ENCODE measurements at places on chromosomes 5 and 9. TPM values are rescaled to one million over a fixed set of nuclear protein-coding genes. Genes with fewer than 3 reads are reported as not detected.

DNA sequence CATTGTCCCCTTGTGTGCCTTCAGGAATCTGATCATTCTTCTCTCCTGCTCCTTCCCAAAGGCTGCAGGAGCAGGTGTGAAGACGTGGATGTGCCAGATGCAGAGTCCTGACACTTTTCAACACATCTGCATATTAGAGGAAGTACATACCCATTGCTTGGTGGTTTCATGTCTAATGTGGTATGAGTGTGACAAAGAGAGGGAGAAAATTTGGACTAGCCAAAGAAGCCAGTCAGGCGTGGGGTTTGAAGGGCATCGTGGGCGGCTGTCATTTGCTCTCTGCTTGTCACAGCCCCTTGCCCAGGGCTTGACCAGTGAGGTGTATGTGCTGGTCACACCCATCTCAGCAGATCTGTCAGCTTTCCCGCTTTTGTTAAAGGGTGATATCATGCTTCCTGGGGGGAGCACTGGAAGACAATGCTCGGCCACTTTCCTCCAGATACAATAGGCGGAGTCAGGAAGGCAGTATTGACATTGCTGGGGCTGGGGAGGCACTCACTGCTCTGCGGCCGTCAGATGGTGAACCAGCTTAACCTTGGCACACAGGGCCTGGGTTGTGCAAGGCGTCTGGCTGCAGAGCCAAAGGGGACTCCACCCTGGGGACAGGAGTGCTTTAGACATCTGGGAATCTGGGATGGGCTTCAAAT is 8.6 kb downstream of the TEK start:
- H3K4me3 ChIP-seq: no peak overlapping the region
- no peaks in the 10 kb centered on the region for H3K36me3 ChIP-seq
- H3K27ac ChIP-seq: no peak overlapping the region
- H3K27me3 ChIP-seq: no peaks in the 10 kb centered on the region

DNA sequence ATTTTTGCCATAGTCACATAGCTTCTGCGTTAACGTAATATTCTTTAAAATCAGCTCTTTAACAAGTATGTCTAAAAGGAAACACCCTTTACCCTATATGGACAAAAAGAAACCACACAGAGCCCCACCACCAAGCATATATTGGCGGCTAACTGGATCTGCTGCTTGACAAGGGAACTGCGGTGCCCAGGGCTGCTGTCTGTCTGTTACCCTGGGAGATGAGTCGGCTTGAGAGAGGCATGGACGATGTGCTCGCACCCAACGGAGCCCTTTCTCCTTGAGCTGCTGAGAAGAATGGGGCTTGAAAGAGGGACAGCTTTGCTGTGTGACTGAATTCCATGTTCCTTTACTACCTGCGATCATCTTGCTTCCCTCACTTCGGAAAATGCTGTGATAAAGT is 158.6 kb upstream of the SHB start:
- H3K4me3 ChIP-seq: peak overlapping the region; percentile 53
- H3K27me3 ChIP-seq: no peaks in the 10 kb centered on the region
- H3K36me3 ChIP-seq: no peaks in the 10 kb centered on the region

C9 gene
- total RNA-seq: 0.19 TPM

DNA sequence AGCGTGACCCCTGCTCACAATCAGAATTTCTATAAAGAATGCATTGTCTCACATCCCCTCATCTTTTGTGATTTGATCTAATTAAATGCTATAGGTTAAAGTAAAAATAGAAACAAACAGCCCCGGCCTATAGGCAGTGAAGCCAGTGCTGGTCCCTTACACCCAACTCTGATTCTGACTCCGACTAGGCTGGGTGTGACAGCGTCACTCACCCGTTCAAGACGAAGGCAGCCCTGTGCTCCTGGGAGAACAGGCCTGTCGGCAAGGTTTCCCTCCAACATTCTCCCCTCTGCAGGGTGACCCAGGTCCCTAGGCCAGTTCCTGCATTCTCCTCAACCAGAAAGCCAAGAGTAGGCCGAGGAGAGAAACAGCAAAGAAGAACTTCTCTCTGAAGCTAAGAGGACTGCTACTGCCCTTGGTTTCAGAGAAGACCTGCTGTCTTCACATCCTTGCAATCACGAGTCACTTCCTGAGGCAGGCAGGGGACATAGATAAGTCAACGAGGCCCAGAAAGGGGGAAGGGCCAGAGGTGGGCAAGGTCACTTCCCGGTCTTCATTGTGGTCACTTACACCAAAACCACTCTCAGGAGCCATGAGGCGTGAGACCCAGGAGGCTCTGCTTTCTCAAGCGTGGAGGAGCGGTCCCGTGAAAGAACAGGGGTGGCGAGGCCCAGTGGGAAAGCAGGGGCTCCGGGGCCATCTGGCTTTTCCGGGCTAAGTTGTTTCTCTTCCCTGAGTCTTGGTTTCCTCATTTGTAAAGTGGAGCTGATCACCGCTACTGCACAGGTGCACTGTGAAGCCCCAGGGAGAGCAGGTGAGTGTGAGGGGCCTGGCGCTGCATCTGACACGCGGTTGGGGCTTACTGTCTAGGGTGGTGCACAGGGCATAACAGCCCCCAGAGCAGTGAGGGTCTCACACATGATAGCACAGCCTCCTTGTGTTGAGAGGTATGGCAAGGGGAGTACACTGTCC is 200.8 kb downstream of the CRB2 start:
- H3K4me3 ChIP-seq: no peak overlapping the region
- H3K4me1 ChIP-seq: no peaks in the 10 kb centered on the region
- H3K36me3 ChIP-seq: no peaks in the 10 kb centered on the region

DOCK8 gene
- total RNA-seq: 54.5 TPM

- H3K36me3 ChIP-seq: peaks cover 74% of the 10 kb centered on the region
- H3K27me3 ChIP-seq: no peaks in the 10 kb centered on the region
- H3K27ac ChIP-seq: peak overlapping the region; percentile 97
- H3K4me1 ChIP-seq: peaks cover 95% of the 10 kb centered on the region
Observed at GRCh38 chr5:170278611-170279458, 18.7 kb downstream of the LCP2 start.

ERAP2 gene
- total RNA-seq: 11.3 TPM

ANKS6 gene
- 5.6 TPM for total RNA-seq

CNTNAP3B gene
- total RNA-seq: 3.3 TPM

GRCh38 chr5:37875051-37875787 is 35.4 kb upstream of the GDNF start:
- H3K4me1 ChIP-seq: no peaks in the 10 kb centered on the region
- no peak overlapping the region for H3K27ac ChIP-seq
- H3K27me3 ChIP-seq: no peaks in the 10 kb centered on the region
- DNase-seq: no peak
- H3K4me3 ChIP-seq: no peak overlapping the region

DNA sequence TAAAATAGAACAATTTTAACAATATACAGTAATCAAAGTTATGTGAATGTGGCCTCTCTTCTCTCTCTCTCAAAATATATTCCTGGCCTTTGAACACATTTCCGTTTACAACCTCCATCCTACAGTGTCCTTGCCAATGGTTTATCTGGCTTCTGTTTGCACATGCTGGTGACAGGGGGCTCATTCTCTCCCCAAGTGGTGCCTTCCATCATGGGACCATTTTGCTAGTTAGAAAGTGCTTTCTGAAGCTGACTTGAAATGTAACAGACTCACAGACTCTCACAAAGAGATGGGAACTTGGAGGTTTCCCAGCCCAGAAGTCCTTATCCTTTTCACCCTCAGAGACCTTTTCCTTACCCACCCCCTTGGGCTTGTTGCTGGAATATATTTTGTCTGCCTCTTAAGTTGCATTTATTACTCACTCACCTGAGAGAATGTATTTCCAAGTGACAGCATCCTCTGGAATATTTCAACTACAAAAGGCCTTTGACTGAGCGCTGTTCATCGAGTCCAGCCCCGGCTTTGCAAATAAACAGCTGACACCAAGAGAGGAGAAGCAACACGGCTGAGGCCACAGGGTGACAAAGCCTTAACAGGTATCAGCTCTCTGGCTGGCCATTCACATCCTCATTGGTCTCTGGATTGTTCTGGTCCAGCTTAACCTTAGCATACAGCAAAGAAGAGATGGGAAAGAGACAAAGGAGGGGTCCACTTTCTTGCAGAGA is 17.5 kb upstream of the ALDH1B1 start:
- no peaks in the 10 kb centered on the region for H3K27me3 ChIP-seq
- H3K4me3 ChIP-seq: no peak overlapping the region
- H3K4me1 ChIP-seq: no peaks in the 10 kb centered on the region

SOHLH1 gene
- not detected for total RNA-seq

DNA sequence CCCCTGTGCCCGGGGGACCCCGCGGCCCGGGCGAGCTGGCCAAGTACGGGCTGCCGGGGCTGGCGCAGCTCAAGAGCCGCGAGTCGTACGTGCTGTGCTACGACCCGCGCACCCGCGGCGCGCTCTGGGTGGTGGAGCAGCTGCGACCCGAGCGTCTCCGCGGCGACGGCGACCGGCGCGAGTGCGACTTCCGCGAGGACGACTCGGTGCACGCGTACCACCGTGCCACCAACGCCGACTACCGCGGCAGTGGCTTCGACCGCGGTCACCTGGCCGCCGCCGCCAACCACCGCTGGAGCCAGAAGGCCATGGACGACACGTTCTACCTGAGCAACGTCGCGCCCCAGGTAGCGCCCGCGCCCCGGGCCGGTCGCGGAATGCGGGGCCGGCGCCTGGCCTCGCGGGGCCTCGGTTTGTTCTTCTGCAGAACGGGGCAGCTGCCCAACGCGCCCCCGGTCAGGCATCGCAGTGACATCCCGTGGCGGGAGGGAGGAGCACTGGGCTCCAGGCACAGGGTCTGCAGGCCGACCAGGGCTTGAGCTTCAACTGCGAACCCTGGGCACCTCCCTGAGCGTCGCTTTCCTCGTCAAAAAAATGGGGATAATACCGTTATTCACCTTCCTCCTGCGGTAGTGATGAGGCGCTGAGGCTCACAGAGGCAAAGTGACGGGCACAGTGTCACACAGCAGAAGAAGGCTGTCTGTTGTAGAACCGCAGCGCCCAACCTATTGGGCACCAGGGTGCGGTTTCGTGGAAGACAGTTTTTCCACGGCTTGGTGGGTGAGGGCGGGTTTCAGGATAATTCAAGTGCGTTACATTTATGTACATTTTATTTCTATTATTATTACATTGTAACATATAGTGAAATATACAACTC is 777 bp downstream of the ENDOG start:
- peaks cover 25% of the 10 kb centered on the region for H3K36me3 ChIP-seq
- peaks cover 2% of the 10 kb centered on the region for H3K27me3 ChIP-seq
- H3K4me3 ChIP-seq: peak overlapping the region; percentile 65
- H3K27ac ChIP-seq: no peak overlapping the region
- H3K4me1 ChIP-seq: no peaks in the 10 kb centered on the region
- no peak for DNase-seq

DNA sequence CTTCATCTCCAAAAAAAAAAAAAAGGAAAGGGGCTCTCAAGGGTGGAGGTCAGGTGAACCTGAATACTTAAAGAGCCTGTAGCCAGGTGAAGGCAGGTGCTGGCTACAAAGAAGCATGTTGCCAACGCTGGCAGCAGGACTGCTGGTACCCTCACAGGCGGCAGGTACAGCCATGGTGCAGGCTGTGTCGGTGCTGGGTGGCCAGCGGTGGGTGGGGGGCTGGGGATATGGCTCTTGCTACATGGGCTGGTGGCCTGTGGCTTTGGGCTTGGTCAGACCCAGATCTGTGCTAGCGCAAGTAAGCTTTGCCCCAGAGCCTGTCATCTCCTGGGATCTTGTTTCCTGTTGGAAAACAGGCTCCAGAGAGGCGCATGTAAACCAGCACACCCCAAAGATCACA is 86.3 kb upstream of the PHYKPL start:
- no peak for DNase-seq
- H3K4me3 ChIP-seq: no peak overlapping the region
- no peaks in the 10 kb centered on the region for H3K4me1 ChIP-seq
- H3K36me3 ChIP-seq: no peaks in the 10 kb centered on the region
- no peaks in the 10 kb centered on the region for H3K27me3 ChIP-seq

DNA sequence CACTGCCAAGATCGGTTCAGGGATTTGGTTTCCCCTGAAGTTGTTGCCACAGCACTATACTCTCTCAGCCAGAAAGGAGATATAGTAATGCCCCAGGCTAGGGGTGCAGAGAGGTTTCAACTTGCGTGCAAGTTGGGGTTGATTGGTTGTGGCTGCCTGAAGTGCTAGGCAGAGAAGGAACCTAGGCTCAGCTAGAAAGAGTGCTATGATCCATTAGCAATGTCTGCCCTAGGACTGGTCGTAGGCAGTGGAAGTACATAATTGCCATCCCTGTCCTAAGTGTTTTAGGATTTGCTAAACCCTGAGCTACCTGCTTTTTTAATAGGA is 136.6 kb upstream of the SMIM23 start:
- no peaks in the 10 kb centered on the region for H3K4me1 ChIP-seq
- no peak for DNase-seq
- no peaks in the 10 kb centered on the region for H3K27me3 ChIP-seq

GRCh38 chr5:163604013-163604412 is 98.6 kb downstream of the MAT2B start:
- no peak for DNase-seq
- no peak overlapping the region for H3K4me3 ChIP-seq
- H3K27ac ChIP-seq: no peak overlapping the region
- H3K27me3 ChIP-seq: no peaks in the 10 kb centered on the region
- no peaks in the 10 kb centered on the region for H3K4me1 ChIP-seq

DNA sequence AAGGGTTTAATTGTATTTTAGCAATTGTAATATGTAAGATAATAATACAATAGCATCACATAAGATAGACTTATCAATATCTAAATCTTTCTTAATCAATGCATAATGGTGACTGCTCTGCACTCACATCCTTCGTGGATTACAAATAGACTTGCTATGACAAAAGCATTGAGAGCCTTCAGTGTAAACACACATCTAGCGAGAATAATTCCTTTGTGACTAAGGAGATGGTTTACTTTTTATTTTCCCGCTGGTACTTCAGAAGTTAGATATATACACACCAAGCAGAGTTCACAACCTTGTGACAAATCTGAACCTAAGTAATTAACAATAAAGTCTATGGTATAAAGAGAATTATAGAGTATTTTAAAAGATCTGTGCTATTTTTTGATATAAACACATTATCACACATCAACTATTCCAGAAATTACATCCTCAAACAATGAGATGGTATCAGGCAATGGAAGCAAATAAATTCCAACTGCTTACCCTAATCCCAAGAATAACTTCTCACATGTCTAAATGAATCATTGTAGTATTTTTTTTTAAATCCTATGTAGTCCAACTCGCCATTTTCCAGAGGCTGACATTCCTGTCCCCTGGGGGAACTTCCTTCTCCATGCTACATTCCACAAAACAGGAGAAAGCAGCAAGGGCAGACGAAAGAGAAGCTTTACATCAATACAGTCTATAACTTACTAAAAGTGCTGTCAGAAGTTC is 51.2 kb downstream of the MAPKAP1 start:
- H3K36me3 ChIP-seq: peaks cover 11% of the 10 kb centered on the region
- H3K27ac ChIP-seq: no peak overlapping the region
- H3K4me1 ChIP-seq: no peaks in the 10 kb centered on the region
- DNase-seq: no peak
- no peak overlapping the region for H3K4me3 ChIP-seq

BHMT gene
- 0.14 TPM for total RNA-seq

GRCh38 chr9:91474656-91475055 is 51.0 kb upstream of the NFIL3 start:
- H3K36me3 ChIP-seq: no peaks in the 10 kb centered on the region
- no peak overlapping the region for H3K4me3 ChIP-seq
- no peaks in the 10 kb centered on the region for H3K4me1 ChIP-seq
- H3K27me3 ChIP-seq: peaks cover 3% of the 10 kb centered on the region
- no peak for DNase-seq

All from thymus (tissue), 14 donors.